Fibroblast of skin of abdomen (primary cell): ENCODE measurements at places on chromosomes 7 and 10.

DNA sequence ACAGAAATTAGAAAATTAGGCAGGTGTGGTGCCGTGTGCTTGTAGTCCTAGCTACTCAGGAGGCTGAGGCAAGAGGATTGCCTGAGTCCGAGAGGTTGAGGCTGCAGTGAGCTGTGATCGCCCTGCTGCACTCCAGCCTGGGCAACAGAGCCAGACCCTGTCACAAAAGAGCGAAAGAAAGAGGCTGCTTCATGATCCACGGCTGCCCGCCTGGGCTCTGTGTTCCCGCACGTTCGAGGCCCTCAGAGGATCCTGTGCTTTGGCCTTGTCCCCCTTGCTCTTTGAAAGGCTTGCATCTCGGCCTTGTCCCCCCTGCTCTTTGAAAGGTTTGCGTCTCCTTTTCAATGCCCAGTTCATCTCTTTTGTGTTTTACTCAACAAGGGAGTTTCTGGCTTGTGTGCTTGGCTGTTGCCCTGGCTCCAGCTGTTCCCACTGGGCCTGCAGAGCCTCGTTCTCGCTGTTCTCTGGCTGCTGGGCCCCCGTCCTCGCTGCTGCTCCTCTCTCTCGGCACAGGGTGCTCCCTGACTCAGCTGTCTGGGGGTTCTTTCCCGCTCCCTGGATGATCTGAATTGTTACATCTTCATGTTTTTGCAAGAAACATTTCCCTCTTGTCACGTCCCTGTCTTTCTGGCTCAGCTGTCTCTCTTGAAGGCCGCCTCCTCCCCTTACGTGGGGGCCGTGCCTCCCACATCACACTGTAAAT, 45.1 kb upstream of the INPP5A start:
- DNase-seq = no peak

DNA sequence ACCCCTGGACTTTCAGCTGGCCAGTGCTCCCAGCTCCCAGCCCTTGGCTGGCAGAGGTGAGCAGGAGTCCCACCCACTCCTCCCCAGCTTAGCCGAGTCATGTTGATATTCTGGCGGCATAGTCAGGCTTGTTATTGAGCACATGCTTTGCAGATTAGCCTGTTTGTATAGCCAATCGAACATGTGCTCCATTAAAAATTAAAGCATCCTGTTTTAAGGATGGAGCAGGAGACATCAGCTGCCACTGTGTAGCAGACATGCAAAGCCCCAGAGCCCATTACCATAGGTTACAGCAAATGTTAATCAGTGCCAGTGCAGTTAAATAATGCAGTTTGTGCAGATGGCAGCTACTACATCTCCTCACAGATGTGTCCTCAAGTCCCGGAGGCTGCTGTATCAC, 574.6 kb upstream of the GALNT17 start:
- DNase-seq = no peak

GRCh38 chr10:69960988-69961880, 91.4 kb upstream of the MACROH2A2 start:
- no peak for DNase-seq

DNA sequence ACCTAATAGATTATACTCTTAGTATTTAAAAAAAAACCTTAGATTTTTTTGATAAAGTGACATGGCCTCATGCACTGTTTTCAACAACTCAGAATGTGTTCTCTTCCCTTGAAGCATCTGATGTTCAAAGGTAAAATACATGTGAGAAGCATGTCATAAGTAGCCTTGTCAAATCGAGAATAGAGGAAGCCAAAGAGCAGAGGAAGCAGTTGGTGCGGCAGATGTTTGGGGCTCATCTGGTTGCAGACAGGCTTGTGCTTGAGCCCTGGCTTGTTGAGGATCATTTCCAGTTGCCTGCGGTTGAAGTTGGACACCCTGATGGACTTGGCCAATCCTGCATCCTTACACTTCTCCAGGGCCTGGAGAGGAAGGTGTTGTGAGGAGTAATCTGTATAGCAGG, 59.2 kb downstream of the AKR1E2 start:
- no peak for DNase-seq

GRCh38 chr7:116548506-116548905, 23.7 kb downstream of the CAV1 start:
- no peak for DNase-seq

GRCh38 chr7:70301673-70302185, 703.5 kb downstream of the AUTS2 start:
- no peak for DNase-seq

- DNase-seq = no peak
Observed at GRCh38 chr7:31651234-31652062, 35.6 kb upstream of the PPP1R17 start.

- DNase-seq = no peak
Observed at GRCh38 chr10:6957851-6958250, 377.8 kb upstream of the PRKCQ start.

GRCh38 chr7:99111591-99111990, 32.3 kb downstream of the SMURF1 start:
- no peak for DNase-seq

DNA sequence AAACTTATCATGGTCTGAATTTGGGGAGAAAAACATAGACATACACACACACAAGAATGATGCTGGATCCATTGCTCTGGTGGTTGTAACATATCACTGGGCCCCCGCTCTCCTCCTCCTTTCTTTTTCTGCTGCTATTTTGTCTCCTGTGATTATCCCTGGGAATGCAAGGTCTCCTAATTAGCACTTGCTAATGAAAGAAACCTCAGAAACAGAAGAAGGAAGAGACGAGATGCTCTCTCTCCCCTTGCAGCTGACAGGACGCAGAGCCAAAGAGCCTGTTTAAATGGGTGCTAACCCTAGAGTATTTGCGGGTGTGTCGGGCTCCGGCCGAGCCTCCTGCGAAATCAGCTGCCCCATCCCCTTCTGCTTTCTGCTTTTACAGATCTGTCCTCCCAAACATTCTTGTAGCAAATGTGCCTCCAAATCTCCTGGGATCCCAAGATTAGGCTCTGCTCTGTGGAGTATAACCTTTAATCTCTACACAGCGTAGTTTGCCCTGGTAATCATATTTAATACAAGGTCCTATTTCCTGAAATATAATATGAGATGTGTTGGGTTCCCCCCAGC, 81.5 kb downstream of the FRMPD2 start:
- no peak for DNase-seq

GRCh38 chr7:52940481-52940880, 95.0 kb upstream of the POM121L12 start:
- peak; percentile 61 for DNase-seq

GRCh38 chr10:88281592-88282347, 301.3 kb downstream of the RNLS start:
- peak; percentile 92 for DNase-seq

DNA sequence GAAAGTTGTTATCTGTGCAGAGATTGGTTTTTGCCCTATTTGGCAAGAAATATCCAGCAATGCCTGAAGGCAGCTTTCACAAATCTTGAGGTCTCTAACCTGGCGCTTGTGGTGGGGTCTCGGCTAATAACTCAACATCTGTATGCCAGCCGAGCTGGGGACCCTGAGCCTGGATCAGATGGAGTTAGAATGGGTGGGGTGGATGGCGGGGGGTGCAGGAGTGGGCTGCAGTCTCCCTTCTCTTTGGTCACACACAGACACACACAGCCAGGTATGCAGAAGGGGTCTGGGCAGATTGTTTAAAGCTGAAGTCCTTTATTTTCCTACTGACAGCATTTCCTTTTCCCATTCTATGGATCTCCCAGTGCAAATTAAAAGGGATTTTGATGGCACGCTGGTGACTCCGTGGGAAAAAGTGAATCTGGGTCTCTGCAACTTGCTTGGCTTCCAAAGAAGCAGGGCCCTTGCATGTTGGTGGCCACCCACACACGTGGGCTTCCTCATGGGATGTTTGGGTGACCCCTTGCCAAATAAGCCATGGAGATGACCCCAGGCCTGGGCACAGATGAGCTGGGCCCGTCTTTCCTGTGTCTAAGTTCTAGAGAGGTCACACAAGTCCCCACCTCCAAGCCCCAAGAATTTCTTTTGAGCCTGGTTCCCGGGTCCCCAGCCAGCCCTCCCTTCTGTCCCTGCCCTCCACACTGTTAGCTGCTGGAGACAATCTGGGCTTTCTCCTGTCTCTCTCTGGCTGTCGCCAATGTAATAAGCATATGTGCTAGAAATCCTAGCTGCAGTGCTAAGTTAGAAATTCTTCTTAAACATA, 39.9 kb upstream of the EMX2 start:
- no peak for DNase-seq

DNA sequence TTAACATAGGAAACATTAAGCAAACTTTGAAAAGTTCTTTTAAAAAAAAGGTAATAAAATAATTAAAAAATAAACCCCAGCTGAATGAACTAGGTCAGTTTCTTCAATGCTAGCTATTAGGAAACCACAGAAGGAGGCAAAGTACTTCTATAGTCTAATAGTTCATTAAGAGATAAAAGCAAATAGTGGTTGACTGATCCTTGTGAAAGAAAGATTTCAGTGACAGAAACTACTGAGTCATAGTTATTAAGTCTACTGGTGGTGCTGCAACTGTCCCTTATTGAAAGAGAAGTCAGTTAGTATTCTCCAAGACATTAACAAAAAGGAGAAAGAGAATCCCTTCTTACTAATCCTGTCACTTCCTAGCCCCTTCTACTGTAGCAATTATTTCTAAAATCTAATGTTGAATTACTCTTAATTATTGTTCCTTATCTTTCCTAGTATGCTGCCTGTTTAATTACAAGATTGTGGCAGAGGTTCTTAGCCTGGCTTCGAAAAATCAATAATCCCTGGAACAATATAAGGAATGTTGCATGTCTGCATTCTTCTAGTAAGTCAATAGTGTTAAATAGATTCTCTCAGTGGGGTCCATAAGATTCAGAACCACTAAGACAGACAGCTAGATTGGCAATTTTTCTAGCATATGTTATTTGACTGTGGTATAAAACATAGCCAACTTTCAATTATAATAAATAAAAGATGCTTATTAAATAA, 18.2 kb downstream of the TCTN3 start:
- no peak for DNase-seq

DNA sequence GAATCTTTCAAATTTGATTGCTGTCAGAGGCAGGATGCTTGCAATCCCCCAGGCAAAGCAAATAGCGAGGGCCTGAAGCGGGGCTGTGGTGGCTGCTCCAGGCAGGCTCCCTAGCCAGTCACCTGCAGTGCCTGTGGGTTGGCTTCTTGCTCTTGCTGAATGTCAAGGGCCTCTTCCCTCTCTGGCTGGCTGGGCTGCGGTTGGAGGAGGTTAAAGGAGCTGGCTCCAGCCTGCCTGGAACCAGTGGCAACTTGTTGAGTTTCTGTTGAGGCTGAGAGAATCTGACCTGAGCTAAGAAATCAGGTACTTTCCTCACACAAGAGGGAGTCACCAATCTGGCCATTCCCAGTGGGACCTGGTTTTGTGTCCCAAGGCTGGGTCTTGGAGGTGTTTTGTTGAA, 134.7 kb downstream of the TMEM178B start:
- DNase-seq = no peak

- no peak for DNase-seq
Observed at GRCh38 chr7:107924841-107925504, 34.0 kb downstream of the DLD start.

GRCh38 chr10:412109-412508, 276.9 kb downstream of the ZMYND11 start:
- DNase-seq = no peak

- no peak for DNase-seq
Observed at GRCh38 chr10:100746784-100747455, 1.5 kb downstream of the PAX2 start.

GRCh38 chr10:97445357-97445721, 467 bp downstream of the EXOSC1 start:
- DNase-seq = no peak
